ENCODE measurements at places on chromosomes 7 and 10.
A peak's percentile ranks its signal among the peaks of the same experiment; 100 is the strongest.

- no peak for DNase-seq
These were observed 159.7 kb upstream of the YAE1 start for GRCh38 chr7:39406467-39406866.

DNA sequence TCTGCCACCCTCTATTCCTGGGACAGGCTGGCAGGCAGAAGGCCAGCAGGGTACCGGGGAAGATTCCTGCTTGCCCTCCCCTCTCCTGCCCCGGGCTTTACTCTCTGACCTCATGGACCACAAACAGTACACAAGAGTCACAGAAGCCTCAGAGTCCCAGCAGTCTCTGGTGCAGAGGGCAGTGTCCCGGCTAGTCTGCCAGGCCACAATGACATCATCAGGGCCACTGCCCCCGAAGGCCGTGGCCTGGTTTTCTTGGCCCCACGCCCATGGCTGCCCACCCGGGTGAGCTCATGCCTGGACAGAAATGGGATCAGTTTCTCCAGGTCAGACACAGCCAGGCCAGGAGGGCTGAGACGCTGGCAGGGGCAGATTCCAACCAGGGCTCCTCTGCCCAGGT, 91.9 kb downstream of the MYL10 start:
- no peak for DNase-seq

DNA sequence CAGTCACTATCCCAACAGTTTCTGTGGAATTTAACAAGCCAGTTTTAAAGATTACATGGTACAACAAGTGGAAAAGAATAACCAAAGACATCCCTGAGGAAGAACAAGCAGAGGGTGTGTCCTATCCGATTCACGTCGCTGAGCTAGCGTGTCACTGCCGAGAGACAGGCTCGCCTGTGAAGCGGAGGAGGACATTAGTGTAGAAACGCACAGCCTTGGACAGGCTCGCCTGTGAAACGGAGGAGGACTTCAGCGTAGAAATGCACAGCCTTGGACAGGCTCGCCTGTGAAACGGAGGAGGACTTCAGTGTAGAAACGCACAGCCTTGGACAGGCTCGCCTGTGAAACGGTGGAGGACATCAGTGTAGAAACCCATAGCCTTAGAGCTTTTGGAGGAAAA, 52.7 kb upstream of the INPP5A start:
- no peak for DNase-seq

GRCh38 chr7:15104411-15105092, 202.0 kb upstream of the DGKB start:
- DNase-seq: no peak

- no peak for DNase-seq
These were observed 605.5 kb downstream of the LRMDA start for GRCh38 chr10:76036962-76037361.

GRCh38 chr10:100565206-100565985, 29.7 kb downstream of the HIF1AN start:
- DNase-seq: no peak

DNA sequence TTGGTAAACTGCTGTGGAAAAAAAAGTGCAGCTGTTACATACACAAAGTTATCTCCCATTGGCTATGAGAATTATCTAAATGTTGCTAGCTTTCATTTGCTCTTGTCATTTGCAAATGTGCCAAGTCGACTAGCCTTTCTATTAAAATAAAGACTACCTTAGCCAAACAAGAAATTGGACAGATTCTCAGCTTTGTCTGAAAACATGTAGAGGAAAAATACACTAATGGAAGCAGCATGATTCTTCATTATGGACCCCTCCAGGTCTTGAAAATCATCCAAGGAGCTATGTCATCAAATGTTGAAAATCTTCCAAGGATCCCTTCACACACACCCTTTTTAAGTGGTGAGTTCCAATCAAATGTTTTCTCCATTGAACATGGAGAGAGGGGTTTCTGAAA, 237.7 kb downstream of the ETV1 start:
- DNase-seq: no peak

GRCh38 chr7:36279200-36279925, 110.3 kb upstream of the ANLN start:
- no peak for DNase-seq

DNA sequence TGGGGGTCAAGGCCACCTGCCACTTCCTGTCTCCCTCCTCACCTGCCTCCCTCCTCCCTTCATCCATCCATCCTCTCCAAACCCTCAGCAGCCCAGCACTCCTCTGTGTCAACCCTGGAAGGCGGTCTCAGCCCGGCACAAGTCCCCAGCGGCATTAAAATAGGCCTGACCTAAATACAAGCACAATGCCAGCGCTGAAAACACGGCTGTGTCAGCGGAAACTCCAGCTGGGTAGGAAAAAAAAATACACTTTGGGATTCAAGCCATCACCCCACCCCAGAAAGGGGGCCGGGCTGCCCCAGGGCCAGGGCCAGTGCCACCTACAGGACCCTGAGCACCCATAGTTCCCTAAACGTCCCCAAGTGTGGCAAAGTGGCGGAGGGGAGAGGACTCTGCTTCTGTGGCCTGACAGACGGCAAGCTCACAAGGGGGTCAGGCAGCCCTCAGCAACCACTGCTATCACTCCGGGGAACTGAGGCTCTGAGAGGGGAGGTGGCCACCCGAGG, 22.7 kb upstream of the GTF2IRD1 start:
- DNase-seq: no peak

GRCh38 chr10:93352638-93353383, 129.3 kb downstream of the MYOF start:
- DNase-seq: no peak

DNA sequence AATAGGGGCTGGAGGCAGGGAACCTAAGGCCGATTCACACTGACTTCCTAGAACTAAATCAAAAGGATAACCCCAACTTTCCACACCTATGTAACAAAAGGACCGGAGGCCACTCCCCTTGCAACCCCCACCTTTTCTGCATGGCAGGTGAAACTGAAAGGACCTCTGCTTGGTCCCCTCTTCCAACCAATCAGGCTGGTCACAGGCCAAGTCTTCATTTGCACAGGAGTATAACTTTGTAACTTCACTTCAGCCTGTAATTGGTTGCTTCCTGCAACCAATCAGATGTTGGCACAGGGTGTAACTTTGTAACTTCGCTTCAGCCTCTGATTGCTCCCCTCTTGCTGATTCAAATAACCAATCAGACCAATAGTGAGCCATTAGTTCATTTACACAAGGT, 190.0 kb downstream of the FAM107B start:
- DNase-seq: peak; percentile 80

DNA sequence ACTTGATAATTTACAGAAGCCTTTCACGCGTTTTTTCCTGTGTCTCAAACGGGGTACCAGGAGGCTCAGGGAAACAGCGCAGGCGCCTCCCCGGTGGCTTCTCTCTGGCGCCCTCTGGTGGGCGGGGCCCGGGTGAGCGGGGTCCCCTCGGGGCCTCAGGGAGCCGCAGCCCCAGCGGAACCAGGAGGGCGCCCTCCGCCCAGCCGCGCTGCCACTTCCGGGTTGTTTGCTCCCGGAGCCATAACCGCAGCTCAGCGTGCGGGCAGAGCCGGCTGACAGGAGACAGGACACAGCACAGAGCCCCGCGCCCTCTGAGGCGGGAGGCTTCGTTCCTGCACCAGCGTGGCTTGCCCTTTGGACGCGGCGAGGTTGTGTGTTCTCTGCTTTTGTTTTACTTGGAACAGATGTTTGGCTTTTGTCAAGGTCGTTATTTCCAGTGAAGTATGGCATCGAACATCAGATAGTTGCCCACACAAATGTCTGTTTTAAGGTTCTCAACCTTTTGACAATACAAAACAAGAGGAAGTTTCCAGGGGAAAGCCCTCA, 6.9 kb upstream of the CYP2E1 start:
- peak; percentile 94 for DNase-seq

GRCh38 chr10:4260483-4261124, 475.6 kb upstream of the KLF6 start:
- DNase-seq: no peak

DNA sequence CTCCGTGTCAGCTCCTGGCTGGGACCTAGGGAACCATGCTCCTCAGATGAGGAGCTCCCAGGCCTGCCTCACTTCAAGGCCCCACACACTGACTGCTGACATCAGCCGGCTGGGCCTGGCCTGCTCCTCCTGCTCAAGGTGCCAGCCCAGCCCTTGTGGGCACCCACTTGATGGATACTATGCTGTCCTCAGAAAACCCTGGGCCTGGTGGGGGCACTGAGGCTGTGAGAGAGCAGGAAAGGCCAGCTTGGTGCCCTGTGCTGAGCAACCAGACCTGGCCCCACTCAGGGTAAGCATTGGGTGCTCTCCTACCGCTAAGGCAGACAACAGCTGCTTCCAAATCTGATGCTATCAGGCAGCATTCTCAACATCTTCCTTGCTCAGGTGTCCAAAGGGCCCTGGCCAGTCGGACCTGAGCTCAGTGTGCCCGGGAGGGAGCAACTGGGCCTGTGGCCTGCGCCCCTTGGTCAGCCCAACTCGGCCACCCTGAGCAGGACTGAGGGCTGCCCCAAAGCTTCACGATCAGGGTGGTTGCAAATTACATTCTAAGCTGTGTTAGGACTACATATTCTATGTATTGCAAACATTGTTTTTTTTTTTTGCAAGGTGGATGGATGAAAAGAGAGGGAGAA, 21.9 kb upstream of the ANTXRL start:
- DNase-seq: no peak

DNA sequence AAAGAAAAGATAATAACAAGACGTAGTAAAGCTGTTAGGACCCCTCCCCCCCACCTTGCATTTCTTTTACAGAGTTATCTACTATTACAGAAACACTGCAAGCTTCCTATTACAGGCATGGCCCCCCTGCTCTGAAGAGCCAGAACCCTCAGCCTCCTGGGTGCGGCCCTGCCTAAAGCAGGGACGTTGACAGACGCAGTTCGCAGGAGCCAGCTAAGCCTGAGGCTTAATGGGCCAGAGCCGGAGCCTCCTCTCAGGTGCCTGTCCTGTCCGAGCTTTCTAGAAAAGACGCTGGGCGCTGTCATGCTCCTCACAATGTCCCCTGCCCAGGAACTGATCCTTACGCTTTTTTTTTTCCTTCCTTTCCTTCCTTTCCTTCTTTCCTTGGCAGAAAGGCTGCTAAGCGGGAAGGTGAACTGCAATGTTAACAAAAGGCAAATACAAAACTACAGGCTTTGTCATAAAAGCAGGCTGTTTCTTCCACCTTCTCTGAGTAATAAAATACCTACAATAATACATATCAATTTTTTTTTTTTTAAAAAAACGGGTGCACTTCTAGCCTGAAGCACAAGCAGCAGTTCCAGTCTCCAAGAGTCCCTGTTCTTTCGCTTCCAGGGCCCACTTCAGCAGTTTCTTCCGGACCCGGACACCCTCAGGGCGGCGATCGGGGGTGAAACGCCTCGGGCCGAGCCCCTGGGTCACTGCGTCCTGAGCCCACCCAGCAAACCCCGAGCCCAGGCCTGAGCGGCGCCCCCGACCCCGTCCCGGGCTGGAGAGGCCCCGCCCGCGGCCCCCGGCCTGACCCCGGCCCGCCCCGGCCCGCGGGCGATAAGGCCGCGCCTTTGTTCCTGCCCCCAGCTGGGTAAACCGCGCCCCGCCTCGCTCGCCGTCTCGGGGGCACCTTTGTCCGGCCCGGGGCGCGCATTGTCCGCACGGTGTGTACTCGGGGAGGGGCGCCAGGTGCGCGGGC, 11.2 kb downstream of the MNX1 start:
- DNase-seq: no peak

GRCh38 chr10:71582506-71583475, 136.8 kb downstream of the C10orf105 start:
- no peak for DNase-seq

DNA sequence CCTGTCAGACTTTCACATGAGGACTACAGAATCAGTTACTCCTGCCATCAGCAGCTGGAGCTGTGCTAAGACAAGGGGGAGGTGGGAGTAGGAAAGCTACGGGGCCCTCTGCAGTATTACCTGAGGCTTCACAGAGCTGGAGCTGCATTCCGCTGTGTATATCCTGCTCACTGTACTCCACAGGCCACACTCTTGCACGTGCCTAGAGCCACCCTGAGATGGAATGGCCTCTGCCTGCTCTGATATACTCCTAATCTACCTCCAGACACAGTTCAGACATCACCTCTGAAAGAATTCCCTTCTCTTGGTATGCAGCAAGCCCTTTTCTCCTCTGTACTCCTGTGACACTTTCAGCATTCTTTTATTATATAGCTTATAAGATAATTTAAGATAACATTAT, 34.8 kb downstream of the TRDMT1 start:
- DNase-seq: no peak

GRCh38 chr7:66669088-66669487, 40.4 kb downstream of the KCTD7 start:
- no peak for DNase-seq

- no peak for DNase-seq
These were observed 138.9 kb upstream of the PTN start for GRCh38 chr7:137482466-137482865.

- DNase-seq: no peak
These were observed 48.1 kb upstream of the TECTB start for GRCh38 chr10:112235141-112235540.

GRCh38 chr7:116552602-116553001, 27.8 kb downstream of the CAV1 start:
- no peak for DNase-seq

GRCh38 chr10:22597138-22597537, 117.2 kb downstream of the PIP4K2A start:
- DNase-seq: peak; percentile 35

DNA sequence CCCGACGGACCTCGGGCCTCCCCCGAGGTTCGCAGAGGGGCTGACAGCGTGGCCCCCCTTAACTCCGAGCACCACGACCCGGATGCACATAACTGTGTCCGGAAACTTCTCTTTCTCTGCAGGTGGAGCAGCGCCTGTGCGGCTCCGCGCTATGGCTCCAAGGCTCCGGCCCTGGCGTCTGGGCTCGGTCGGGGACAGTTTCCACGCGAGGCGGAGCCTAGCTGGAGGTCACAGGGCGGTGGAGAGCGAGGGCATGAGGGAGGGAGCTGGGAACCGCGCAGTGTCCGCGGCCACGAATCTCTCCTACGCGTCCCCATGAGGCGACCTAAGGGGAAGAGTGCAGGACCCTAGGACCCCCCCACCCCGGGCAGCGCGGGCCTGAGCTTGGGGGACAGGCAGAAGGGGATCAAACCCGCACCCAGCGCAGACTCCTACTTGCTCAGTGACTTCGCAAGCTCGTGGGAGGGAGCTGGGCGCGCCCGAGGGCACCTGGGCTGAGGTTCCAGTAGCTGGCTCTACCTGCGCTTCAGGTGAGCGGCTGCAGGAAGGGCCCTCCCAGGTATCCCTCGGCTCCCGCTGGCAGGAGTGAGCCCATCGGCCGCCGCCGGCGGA, 8.6 kb upstream of the MNX1 start:
- no peak for DNase-seq

- DNase-seq: peak; percentile 15
These were observed 746 bp downstream of the ARL5B start for GRCh38 chr10:18659819-18660535.

- DNase-seq: no peak
These were observed 59.0 kb upstream of the GTF2I start for GRCh38 chr7:74598558-74598957.

- no peak for DNase-seq
These were observed 736 bp upstream of the ITIH5 start for GRCh38 chr10:7667262-7668141.

GRCh38 chr7:27095050-27095896, 527 bp downstream of the HOXA1 start:
- DNase-seq: peak; percentile 44

All from activated CD8-positive, alpha-beta T cell treated with anti-CD3 and anti-CD28 coated beads for 36 hours (primary cell).